NK-92 treated with Interleukin-12 subunit alpha and Interleukin-12 subunit beta, amount 100 ng/mL, for 24 hours (cell line): ENCODE measurements at places on chromosomes 5 and 9.

DNA sequence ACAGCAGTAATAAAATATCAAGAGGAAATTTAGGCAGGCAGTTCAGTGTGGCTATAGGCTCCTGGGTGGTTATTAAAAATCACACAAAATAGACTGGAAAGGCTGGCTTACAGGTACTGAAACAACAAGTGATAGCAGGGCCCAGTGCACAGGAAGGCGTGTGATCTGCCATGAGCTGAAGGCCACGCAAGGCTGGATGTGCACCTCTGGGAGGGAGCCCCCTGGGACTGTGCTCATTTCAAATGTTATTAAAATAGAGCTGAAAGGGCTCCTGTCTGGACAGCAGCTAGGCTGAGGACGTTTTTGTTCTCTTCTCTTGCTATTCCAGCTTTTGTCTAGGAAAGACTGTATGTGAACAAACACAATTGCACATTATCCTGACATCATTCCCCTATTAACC is 324.3 kb upstream of the RFX3 start:
- DNase-seq, result no peak

DNA sequence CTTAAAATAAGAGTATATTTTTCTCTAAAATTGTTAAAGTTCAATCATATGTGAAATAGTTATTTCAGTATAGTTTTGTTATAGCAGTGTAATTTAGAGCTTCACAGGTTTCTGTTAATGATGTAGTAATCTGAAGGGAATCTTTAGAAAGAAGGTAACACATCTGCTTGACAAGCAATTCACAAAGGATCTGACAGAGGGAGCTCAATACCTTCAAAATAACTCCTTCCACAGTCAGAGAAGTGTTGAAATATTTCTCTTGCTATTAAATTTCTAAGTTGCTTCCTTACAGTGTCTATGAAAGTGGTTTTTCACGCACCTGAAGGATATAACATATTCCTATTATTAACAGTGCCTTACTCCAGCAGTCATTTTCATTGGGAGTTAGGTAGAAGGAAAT is 44.9 kb downstream of the SLC25A51 start:
- no peak for DNase-seq

DNA sequence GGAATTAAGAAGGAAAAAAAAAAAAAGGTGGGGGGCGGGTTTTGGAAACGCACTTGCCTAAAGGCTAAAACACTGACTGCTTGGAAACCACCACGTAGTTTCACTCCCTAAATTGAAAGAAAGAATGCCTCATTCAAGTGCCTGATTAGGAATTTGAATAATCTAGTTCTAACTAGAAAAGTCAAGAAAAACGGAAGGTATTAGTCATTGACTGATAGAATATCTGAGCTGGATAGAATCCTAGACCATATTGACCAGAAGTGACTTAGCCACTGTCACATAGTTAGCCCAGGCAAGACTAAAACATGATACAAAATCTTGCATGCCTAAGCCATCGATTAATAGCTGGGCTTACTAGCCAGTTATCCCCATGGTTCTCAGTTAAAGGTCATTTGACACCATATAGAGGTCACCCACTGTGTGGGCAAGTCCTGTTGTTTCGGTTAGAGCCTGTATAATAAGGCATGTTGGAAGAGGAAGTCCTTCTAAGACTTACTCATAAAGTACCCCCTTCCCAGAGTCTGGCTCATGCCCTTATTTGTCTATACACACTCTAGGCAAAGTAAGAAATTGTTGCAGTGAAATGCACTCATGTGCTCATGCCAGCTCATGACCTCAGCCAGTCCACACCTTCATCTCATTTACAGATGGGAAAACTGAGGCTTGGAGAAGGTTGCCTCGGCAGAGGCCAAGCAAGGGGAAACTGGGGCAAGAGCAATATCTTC is 40.2 kb downstream of the SH3RF2 start:
- no peak for DNase-seq

GRCh38 chr5:7706256-7706655 is 144.7 kb downstream of the CFAP90 start:
- no peak for DNase-seq

DNA sequence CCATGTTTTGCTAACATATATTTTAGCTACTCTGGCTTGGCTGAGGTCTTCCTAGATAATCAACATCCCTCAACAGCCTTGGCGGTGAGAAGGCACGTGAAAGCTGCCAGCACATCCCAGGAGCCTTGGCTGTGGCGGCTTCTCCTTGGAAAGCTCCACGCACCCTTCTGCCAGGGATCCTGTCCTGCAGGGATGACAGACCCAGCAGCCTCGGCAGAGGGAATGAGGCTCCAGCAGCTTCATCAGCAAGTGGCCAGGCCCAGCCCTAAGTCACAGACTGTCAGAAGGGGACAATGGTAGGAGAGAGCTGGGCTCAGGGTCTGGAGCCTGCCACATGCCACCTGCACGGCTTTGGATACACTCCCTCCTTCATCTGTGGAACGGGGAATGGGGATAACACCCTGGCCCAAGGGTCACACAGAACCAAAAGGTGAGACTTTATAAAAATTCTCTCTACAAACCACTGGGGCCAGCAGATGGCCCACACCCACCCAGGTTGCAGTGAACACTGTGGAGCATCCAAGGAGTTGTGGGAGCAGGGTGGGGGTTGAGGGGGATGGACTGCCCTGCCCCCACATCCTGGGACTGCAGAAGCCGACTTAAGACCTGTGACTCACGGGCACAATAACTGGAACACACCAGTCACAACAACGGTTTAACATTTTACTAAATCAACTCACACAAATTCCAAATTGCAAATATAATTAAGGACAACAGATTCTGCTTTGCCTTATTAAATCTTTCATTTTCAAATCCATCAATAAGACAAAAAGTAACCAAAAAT is 65.1 kb downstream of the MACROH2A1 start:
- DNase-seq, result no peak

DNA sequence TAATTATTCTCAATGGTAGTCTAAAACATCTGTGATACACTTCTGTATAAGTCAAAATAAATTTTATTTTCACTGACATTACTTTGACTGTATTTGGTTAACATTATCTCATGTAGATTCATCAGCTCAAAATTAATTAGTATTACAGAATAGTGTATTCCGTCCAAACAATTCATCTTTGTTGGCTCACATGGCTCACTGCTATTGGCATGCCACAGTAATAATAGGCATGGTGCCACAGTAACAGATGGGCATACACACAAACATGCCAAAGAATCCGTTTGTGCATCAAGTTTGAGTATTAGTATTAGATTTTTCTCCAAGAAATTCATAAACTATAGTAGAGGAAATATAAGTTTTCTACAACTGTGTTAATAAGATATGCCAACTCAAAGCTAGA is 14.2 kb downstream of the AP3B1 start:
- no peak for DNase-seq

DNA sequence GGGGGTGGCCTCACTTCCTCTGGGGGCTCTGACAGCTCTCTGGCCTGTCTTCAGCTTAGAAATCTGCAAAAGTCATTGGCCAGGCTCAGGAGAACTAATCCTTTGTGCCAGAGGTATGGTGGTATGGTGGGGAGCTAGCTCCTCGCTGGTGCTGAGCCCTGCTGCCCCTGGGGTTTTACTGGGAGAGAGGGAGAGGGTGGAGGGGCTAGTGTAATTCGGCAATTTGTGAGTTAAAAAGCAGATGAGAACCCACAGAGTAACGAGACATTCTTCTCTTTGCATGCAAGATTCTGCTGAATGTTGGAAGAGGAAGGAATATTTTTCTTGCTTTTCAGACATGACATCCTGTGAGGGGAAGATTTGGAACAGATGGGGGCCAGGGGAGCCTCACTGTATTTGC is 65.5 kb upstream of the SPRY4 start:
- DNase-seq, result no peak

DNA sequence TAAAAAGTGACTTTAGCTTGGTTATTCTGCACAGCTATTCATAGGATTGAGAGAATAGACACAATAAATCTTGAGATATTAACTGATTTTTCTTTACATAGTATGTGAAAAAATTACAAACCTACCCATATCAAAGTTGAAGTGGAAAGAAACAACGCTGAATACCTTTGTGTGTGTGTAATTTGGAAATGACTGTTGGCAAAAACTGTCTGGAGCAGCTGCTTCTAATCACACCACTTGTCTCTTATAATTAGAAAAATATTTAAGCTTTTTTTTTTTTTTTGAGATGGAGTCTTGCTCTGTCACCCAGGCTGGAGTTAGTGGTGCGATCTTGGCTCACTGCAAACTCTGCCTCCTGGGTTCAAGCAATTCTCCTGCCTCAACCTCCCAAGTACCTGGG is 110.8 kb upstream of the POC5 start:
- no peak for DNase-seq
